WTC11 (cell line): ENCODE measurements at places on chromosomes 1 and 21.
A peak's percentile ranks its signal among the peaks of the same experiment; 100 is the strongest.

DNA sequence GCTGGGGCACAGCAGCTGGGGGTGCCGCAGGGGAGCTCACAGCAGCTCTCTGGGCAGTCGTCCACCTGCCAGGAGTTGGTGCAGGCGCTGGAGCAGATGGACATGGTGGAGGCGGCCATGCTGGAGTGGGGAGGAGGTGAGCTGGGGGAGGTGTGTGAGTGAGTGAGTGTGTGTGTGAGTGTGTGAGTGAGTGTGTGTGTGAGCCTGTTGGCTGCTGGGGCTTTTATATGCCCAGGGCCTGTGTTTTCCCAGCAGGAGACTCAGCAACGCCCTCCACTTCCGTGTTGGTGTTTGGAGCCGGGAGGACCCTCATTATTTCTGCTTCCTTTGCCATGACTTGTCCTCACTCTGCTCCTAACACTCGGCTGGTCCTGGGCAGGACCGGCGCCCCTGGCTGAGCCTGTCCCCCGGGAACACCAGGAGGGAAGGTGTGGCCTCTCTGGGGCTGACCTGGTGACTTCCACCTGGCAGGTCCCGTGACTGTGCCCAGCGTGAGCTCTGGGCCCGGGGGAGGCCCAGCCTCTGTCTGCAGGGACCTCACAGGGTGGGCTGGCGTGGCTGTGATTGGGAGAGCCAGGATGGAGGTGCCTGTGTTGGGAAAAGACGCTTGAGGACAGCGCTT, at the start of gene KRTAP10-2:
Gene KRTAP10-2 (minus strand): TSS at position 166 of the 622 bp plus-strand sequence. CDS start 47 bp downstream, at position 119.
- peak; percentile 7 for DNase-seq

DNA sequence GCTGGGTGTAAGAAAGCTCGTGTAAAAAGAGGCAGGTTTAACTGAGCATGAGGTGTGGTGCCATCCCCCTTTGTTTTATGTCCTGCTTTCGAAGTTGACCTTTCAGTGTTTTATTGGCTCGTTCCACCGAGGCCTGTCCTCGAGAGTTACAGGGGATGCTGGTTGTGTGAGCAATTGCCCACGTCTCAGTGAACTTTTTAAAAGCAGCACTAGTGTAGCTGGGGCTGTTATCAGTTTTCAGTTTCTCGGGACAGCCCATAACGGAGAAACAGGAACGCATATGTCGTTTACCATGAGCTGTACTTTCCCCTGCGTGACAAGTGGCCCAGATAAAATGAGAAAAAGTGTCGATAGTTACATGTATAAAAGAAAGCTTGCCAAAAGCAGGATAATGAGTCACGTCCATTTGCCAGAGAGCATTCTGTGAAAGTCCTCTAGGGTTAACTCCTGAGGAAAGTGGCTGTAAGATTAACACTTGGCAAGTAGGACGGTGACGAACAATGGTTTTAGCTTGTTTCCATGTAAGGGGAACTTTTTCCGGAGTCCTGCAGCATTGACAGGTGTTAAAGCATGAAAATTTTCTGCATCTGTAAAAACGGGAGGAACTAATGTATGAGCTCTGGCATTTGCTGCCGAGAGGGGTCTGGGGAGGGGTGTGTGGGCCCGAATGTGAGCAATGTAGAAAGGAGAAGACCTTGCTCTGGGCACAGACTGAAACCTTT, 7.8 kb upstream of the LRRC47 start:
- no peak for DNase-seq

DNA sequence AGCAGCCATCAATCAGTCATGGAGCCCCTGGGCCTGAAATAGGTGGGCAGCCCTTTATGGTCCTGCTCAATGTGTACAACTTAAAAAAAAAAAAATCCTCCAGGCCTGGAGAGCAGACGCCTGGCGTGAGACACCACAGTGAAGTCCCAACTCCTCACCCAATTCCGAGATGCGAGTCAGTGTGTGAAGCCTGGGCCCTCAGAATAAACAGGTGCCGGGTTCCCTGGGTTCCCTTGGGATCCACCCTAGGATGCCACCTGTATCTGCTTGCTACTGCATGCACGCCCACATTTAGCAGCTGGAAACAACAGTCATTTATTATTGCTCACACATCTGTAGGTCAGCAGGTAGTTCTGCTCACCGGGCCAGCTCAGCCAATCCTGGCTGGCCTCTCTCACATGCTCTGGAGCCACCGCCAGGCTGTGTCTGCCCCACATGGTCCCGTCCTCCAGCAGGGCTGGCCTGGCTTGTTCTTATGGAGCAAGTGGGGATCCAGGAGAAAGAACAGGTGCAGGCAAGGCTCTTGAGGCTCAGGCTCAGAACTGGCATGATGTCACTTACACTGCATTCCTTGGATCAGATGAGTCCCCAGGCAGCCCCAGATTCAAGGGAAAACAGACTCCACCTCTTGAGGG, 172.7 kb downstream of the NPHP4 start:
- no peak for DNase-seq

DNA sequence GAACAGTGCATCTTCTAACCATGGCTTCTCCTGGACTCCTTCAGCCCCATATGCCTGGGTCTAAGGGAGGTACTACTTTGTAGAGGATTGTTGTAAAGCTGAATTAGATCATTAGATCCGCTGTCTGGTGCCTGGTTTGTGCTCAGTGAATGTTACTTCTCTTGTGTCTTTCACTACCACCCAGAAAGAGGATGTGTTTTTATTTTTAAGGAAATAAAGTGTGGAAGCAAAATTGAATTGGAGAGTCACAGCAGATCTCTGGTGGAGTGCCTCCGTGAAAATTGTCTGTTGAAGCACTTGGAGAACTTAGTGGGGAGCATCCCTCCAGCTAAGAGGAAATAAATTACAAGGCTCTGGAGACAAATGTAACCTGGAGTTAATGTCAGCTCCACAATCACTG, 101.8 kb upstream of the ARTN start:
- no peak for DNase-seq

GRCh38 chr1:3955196-3955772, 55.2 kb upstream of the C1orf174 start:
- no peak for DNase-seq

GRCh38 chr21:44360159-44360558, 6.7 kb downstream of the TRPM2 start:
- DNase-seq, result no peak

DNA sequence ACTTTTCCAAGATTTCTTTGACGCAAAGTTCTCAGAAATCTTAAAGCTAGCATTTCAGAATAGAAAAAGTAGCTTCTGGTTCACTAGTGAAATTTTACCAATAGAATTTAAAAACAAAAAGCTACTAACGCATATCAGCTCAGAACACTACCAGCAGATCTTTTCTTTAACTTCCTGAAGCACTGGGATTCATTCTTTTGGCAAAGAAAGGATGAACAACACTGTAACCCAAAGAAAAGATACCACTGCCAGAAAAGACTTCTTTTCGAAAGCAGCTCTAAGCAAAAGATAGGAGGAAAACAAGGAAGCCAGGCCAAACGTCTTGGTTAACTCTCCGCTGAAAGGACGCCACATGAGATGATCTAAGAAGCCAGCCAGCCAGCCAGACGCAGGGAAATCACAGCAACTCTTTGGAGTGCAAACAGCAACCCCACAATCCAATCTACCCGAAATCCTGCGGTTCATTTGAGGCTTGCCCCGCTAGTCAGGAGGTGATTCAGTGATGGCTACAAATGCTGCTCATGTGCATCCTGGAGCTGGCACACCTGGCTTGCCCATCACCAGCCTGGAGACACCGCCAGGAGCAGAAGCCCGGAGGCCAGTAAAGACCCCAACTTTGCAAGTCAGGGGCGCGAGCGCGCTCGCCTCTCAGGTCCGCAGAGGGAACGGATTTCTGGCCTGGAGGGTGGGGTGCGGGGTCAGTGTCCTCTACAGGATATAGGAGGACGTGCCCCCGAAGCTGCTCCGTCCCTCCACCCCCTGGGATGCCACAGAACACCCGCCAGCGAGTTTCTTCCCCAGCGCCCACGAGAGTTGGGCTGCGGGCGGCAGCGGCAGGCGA, 812 bp downstream of the NBPF1 start:
- peak; percentile 65 for DNase-seq

DNA sequence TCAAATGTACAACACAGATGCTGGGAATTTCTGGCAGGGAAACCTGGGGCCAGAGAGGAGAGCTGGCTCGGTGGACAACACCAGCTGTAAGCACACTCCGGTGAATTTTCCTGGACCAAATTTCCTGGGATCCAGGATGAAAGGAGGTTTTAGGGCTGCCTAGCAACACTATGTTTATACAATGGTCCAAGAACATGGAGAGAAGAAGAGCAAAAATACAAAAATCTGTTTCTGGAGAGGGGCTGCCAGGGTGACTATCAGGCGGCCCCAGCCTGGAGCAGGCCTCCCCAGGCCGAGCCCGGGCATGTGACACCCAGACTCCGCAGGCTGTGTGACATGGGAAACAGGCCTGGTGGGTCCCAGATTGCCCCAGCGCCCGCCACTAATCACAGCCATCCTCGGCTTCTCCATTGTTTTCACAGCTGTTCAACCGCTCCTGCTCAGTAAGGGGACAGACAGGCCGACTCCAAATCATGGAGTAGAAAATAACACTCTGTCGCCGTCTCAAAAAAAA, 336.0 kb upstream of the NFIA start:
- DNase-seq, result no peak

DNA sequence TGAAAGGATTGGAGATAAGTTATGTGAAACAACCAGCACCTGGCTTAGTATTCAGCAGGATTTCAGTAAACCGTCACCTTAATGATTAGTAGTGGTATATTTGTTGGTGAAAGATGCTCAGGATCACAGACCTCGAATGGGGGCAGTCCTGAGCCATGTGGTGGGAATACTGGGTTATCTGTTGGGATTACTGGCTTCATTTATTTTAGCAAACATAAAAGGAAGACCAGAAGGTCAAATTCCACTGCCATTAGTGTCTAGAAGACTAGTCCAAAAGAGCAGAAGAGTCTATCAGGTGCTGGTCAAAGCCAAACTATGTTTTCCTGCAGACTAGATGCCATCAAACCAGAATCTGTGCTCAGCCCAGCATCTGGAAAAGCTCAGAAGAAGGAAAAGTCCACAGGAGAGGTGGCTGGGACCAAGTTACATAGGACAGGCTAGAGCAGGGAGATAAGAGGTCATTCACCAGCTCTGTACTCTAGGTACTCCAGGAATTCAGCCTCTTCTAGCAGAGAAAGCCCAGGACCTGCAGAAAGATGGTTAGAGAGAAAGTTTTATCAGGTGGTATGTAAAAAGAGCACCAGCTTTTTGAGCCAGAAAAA, 343.4 kb downstream of the PLPP3 start:
- no peak for DNase-seq

GRCh38 chr1:175865041-175865766, 121.8 kb upstream of the TNR start:
- peak; percentile 69 for DNase-seq

DNA sequence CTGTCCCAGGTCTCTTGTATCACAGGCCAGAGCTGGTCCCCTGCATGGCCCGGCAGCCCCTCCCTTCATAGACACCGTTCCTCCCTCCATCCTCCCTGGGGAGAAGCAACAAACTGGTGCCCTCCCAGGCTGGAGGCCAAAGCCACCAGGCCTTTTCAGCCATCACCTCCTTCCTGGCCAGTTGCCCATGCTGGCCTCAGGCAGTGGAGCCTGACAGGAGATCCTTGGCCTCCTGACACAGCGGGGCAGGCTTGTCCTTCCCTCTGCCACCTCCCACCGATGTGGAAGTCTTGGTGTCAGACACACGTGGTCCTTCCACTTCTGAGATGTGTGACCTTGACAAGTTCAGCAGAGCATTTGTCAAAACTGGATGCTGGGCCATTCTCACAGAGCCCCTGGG, 206.0 kb downstream of the HIVEP3 start:
- DNase-seq, result no peak

- DNase-seq, result no peak
Measured at GRCh38 chr1:83959824-83960498, 39.0 kb downstream of the TTLL7 start.

DNA sequence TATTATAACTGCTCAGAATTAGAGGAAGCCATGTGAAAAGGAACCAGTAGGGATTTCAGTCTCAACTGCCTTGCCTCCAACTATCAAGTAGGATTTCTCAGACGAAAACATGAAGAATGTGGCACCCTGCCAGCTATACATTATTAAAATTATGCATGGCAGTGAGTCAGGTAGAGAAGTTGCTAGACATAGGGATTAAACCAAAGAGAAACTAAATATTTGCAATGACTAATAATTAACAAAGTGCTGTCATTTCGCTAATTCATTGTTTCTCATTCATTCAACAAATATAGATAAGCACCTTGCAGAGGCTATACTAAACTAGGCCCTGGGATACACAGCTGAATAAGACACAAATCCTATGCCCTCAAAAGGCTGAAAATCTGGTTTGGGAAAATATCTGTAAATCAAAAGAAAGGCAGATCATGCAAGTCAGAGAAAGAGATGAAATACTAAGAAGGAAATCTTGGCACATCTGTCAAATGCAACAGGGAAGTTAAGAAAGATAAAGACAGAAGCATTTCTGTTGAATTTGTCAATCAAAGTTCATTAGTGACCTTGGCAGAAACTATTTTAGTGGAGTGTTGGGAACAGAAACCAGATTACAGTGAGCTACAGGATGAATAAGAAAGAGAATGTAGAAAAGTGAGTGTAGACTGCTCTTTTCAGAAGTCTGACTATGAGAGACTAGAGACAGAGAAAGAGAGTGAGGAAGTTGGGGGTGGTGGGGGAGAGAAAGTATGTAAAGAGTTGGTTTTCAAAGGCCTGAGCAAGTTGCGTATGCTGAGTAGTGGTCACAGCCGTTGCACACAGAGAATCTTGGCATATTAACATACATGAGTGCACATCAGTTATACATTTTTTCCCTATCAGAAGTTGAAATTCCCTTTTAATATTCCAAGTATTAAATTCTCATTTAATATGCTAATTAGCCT, 14.7 kb upstream of the NBPF11 start:
- no peak for DNase-seq

DNA sequence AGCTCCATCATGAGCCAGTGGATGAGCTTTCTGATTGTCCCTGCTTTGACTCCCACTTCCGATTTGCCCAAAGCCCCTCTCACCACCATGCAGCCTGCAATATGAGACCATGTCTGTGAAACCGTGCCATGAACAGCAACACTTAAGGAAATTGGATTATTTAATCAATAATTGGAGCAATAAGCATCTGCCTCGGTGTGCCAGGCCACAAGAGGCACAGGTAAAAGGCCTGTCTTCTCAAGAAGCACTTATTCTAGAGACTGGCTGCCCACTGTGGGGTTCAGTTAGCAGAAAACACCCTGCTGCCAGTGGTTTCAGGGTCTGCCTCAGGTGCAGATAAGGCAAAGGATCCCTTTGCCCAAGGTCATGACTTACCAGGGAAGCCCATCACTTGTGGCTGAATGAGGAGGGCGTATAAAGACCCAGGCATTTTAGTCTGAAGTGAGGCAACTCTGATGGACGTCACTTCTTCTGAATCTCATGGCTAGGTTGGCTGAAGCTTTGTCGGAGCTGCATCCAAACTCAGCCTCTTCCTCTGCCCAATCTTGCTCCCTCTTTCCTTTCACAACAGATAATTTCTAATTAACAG, 7.1 kb upstream of the CHI3L2 start:
- DNase-seq, result no peak

- no peak for DNase-seq
Measured at GRCh38 chr1:162922201-162922600, 61.2 kb upstream of the CCDC190 start.

DNA sequence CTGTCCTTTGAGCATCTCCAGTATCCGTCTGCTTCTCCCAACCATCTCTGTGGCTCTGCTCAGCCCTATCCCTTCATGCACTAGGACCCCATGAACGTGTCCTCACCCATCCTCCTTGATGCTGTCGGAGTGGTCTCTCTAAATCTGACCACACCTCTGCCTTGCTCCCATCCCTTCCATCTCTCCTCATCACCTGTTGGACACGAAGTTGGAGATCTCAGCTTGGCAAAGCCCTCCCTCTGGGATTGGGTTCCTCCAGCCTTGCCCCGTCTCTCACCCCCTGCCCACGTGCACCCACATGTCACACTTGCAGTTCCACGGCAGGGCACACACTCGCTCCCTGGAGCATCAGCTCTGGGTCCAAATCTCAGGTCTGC, 135.7 kb downstream of the ACTL8 start:
- no peak for DNase-seq

- DNase-seq, result no peak
Measured at GRCh38 chr1:218811497-218811896, 362.2 kb upstream of the LYPLAL1 start.
